ENCODE measurements at places on chromosomes 7 and 10.

DNA sequence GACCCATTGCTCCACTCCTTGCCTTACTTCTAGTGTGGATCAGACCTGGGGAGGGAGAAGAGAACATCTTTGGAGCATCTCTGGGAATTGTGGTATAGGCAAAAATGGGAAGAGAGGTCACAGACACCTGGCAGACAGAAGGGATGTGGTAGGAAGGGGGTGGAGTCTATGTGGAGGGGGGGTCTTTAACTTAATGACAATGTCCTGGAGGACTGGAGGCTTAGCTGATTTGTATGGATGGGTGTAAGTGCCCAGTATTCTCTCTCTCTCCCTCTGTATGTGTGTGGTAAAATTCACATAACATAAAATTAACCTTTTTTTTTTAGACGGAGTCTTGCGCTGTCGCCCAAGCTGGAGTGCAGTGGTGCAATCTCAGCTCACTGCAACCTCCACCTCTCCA lies 3.1 kb upstream of the LDB1 start:
- no peak for DNase-seq

DNA sequence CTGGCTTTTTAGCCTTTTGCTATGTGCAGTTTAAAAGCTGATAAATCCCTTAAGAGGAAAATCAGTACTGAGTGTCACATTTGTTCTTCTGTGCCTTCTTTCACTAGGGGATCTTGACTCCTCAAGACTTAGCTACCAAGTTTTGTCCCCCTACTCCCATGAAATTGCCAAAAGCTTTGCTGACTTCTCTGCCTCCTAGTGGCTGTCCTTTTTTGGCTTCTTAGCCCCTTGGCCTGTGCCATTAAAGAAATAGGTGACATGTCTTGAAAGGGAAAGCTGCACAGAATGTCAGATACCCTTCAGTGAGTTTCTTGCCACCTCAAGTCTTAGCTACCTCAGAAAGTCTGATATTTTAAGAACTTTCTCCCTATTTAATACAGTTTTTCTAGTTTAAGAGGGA lies 10.5 kb downstream of the MKLN1 start:
- DNase-seq, result no peak

- DNase-seq, result no peak
Observed at GRCh38 chr10:103736763-103737162, 118.6 kb downstream of the SH3PXD2A start.

- DNase-seq, result no peak
Observed at GRCh38 chr7:988426-988911, 5.5 kb downstream of the CYP2W1 start.

- peak; percentile 48 for DNase-seq
Observed at GRCh38 chr7:98360221-98361130, 40.4 kb downstream of the BAIAP2L1 start.

- DNase-seq, result no peak
Observed at GRCh38 chr10:127338399-127339110, 142.2 kb upstream of the INSYN2A start.

DNA sequence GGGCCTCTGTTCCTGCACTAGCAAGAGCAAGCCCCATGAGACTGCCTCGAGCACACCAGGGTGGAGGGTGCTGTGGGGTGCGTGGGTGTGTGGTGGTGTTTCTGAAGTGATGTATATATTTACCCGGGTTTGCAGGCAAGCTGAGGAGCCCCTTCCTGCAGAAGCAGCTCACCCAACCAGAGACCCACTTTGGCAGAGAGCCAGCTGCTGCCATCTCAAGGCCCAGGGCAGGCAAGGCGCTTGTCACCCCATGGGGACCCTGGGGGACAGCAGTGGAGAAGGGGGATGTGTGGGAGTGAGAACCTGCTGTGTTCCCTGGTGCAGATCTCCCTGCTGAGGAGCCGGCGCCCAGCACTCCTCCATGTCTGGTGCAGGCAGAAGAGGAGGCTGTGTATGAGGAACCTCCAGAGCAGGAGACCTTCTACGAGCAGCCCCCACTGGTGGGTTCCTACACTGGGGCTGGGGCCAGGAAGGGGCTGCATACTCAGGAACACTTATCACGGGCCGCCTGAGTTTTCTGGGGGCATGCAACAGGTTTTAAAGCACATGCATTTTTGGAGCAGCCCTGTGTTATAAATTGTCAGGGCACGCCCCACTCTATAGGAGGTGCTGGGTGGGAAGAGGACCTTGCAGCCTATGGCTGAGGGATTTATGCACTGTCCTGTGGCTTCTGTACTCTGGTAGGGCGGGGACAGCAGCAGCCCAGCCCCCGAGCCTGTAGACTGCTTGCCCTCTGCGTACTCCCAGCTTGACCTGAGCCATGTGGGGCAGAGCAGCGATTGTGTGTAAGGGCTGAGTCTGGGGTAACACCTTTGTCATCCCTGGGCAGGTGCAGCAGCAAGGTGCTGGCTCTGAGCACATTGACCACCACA lies 5.9 kb downstream of the PGAM2 start:
- no peak for DNase-seq

DNA sequence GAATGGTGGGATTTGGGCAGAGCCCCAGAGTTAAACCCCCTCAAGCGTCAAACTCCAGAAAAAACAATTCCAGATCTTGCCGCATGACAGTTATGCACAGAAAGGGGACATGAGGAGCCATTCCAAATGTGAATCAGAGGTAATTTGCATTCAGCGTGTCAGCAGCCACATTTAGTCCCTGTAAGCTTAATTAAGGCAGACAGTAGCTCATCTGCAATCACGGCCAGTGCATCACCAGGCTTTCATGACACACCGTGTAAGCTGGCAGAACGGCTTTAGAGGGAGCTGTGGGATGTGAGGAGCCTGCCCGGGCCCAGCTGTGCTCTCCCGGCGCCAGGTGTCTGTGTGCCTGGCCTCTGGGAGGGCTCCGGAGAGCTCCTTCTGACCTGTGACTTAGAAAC lies 18.7 kb upstream of the PRKAG2 start:
- DNase-seq, result no peak

DNA sequence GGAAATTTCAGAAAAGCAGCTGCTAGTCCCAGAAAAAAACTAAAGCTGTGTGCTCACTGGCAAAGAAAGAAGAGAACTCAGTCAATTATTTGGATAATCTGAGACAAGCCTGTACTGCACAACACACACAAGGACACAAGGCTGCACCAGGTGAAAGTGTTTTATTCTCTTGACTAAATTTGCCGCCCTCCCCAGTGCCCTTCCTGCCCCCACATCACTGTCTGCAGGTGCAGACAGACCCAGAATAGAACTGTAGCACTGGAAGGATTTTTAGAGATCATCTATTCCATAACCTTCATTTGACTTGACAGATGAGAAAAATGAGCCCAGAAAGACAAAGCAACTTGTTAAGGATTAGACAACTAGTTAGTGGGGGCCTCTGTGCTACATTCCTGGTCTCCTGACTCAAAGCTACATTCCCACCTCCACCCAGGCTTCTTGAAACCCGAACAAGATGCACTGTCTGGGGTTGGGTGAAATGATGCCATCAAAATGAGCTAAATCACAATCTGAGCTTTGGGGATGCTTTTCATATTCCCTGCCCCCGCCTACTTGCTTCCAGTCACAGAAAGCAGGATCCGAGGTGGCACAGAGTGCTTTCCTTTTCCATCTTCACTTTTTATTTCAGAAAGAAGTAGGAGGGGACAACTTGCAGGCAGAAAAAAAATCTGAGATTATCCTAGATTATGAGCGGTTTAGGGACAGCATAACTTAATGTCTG lies 5.2 kb upstream of the VAX1 start:
- no peak for DNase-seq

GRCh38 chr10:84547616-84548015 lies 219.2 kb downstream of the CCSER2 start:
- DNase-seq, result peak; percentile 36

- DNase-seq, result no peak
Observed at GRCh38 chr7:108528183-108528712, 2.3 kb upstream of the PNPLA8 start.

DNA sequence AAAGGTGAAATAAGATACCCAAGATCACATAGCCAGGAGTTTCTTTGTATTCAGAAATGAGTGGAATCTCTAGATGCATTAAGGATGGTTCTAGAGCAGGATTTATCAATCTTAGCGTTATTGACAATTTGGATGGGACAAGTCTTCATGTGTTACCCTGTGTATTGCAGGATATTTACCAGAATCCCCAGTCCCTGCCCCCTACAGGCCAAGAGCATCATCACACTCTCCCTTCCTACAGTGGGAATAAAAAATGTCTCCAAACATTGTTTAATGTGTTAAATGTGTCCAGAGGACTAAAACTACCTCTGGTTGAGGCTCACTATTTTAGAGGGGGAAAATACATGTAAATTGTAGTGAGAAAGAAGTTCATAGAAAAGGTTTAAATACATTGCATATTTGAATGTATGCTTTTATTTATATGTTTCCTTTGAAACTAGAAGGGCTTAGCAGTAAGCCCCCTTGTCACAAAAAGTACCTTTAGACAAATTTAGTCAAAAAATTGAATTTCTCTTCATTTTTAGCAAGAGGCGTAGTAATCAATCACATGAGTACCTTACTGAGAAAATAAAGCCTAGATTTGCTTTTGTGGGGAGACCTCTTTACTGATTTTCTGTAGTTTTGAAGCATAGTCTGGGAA lies 141.2 kb downstream of the MLLT10 start:
- peak; percentile 65 for DNase-seq

DNA sequence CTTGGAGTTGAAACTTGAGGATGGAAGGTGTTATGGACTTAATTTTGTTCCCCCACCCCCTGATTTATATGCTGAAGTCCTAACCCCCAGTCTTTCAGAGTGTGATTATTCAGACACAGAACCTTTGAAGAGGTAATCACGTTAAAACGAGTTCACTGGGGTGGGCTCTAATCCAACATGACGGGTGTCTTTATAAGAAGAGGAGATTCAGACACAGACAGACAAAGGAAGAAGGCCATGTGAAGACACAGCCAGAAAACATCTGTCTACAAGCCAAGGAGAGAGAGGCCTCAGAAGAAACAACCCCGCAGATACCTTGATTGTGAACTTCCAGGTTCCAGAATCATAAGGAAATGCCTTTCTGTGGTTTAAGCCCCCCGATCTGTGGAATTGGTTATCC lies 37.0 kb downstream of the GHRHR start:
- DNase-seq, result no peak

GRCh38 chr10:93849593-93849992 lies 44.2 kb upstream of the SLC35G1 start:
- DNase-seq, result no peak

GRCh38 chr7:139885511-139885910 lies 56.4 kb downstream of the TBXAS1 start:
- no peak for DNase-seq

DNA sequence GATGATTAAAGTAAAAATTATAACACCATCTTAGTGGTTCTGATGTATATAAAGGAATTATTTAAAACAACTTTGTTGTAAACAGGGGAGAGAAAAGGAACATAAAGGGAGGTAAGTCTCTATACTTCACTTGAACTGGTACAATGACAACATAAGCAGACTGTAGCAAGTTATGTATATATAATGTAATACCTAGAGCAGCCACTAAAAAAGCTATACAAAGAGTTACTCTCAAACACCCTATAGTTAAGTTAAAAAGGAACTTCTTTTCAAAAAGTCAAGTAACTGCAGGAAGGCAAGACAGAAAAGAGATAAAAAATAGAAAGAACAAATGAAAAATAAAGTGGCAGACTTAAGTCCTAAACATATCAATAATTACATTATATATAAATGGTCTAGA lies 82.3 kb downstream of the ZNF503 start:
- DNase-seq, result no peak

- DNase-seq, result no peak
Observed at GRCh38 chr7:71120096-71120495, 11.8 kb upstream of the GALNT17 start.

DNA sequence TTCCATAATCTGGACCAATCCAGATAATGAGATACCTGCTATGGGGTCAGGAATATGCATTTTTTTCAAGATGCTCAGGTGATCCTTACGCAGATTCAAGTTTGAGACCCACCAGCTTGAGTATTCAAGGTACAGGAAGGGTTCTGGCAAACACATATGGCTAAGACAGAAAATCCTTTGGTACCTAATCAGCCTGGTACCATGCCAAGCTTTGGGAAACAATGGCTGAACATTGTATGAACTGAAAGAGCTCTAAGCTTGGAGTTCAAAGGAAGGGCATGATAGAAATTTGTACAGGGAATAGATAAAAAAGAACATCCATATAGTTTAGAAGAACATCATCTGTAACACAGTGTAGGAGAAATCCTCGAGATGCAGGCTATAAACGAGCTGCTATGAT lies 382.7 kb downstream of the THSD7A start:
- no peak for DNase-seq

- DNase-seq, result peak; percentile 82
Observed at GRCh38 chr10:103193107-103193819, at the start of gene NT5C2. TSS of gene NT5C2 (minus strand) at chr10:103193272. CDS start at chr10:103174958, 18,314 bp downstream.

- peak; percentile 64 for DNase-seq
Observed at GRCh38 chr10:87760195-87760905, 57.7 kb downstream of the ATAD1 start.

DNA sequence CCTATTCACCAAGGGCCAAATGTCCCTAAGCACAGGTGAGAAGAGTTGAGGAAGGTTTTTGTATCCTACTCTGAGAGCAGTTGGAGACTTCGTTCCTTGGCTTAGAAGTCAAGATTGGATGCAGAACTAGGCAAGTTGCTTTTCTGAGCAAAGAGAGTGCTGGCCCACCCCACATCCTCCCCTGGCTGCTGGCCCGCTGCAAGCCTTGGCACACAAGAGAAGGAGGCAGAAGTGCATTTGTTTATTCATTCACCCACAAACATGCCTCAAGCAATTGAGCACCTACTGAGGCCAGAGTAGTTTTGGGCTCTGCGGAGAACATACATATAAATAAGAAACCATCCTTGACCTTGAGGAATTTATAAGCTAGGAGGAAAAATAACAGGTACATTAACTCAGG lies 318.9 kb downstream of the KCNMA1 start:
- DNase-seq, result no peak

GRCh38 chr10:27153845-27154193 lies 365 bp downstream of the YME1L1 start:
- no peak for DNase-seq
